Activated T-cell treated with anti-CD3 and anti-CD28 coated beads, Interleukin-2, amount 50 U/mL, for 72 hours (primary cell): ENCODE measurements at places on chromosomes 4 and X. TPM values are rescaled to one million over a fixed set of nuclear protein-coding genes. Genes with fewer than 3 reads are reported as not detected.

DNA sequence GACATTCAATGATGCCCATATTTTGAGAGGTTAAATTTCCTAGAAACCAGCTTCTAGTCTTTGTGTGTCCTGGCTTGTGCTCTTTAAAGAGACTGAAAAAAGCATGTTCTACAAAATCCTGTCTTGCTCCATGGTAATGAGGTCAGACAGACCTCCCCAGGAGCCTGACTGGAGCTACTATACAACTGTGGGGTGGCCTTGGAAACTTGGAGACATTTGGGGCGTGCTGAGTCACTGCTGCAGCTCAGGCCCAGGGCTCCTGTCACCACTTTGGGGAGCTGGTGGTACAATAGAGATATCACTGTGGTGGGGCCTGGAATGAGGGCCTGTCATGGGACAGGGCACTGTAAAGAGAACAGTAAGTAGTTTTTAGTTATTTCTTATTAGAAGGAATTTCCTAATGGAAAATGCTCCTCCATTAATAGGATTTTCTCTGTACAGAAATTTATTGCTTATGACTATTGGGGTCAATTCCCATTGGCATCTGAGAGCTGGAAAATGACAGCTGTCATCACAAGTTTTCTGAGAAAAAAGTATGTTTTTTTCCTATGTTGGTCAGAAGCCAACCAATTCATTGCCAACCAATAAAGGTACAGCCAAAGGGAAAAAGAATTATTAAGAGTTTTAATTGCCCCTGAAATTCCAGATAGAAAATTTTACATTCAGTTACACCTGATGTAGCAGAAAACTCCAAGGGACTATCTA lies 207.4 kb upstream of the JADE1 start:
- no peak for DNase-seq
- no peaks in the 10 kb centered on the region for H3K4me1 ChIP-seq
- no peaks in the 10 kb centered on the region for H3K36me3 ChIP-seq
- peaks cover 25% of the 10 kb centered on the region for H3K27me3 ChIP-seq

DNA sequence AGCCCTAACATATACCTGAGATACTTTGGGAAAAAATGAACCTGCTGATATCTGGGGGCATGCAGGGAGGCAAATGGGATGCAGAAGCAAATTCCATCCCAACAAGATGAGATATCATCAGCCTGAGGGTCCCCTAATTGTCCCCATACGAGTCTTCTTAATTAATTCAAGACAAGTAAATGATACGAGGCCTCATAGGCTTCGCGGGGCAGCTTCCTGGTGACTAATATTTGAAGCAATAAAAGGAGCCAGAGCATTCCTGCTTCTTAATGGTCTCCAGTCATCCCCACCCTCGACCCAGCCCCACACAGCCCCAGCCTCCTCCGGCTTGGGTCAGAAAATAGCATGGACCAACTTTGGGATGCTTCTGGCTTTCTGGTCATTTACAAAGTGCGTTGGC lies 99.6 kb upstream of the MSX1 start:
- no peak for DNase-seq
- peaks cover 9% of the 10 kb centered on the region for H3K27me3 ChIP-seq
- peaks cover 19% of the 10 kb centered on the region for H3K4me1 ChIP-seq
- peaks cover 4% of the 10 kb centered on the region for H3K36me3 ChIP-seq
- no peak overlapping the region for H3K4me3 ChIP-seq

GRCh38 chrX:150363561-150364346 lies 637 bp downstream of the MAMLD1 start:
- peaks cover 17% of the 10 kb centered on the region for H3K4me1 ChIP-seq
- peak; percentile 32 for DNase-seq
- no peak overlapping the region for H3K27ac ChIP-seq
- peak overlapping the region; percentile 78 for H3K4me3 ChIP-seq
- peaks cover 26% of the 10 kb centered on the region for H3K27me3 ChIP-seq

Gene FGFR3
- not detected for total RNA-seq

Gene C4orf17
- total RNA-seq = not detected
